ENCODE measurements at places on chromosomes 13 and 19.

DNA sequence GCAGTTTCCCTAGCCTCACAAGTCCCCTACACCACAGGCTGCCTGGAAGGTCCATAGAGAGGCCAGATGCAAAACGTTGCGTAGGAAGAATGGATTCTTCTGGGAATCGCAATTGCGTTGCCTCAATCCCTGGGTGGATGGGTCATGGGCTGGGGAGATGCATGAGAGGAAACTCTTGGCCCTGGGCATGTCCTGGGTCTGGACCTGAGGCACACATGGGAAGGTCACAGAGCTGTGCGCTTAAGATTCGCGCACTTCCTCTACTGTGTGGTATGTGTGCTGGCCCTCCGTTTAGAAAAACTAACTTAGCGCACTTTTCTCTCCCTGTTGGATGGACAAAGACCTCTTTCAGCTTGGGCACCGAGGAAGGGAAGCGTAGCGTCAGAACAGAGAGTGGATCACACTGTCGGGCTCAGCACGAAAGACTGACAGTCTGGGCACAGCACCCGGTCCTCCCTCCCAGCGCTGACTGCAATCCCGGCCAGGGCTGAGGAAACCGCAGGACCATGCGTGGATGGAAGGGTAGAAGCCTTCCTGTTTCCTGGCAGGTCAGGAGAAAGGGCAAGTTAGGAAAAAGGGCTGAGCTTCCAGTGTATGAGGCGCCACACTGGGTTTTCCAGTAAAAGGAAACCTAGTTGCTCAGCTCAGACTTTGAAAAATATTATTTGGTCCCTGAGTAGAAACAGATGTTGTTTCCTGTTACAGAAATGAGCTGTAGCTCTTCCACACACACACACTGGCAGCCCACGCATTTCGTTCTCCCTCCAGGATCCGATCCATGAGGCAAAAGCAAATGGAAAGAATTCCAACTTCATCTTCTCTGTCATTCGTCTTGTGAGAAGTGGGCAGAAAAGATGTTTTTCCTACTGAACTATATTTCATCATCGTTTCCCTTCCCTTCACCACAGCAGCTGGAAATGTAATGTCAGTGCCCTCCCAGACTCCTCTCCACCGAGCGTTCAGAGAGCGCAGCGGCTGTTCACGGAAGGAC lies 86.0 kb downstream of the ING1 start:
- no peak for DNase-seq

- DNase-seq = peak; percentile 38
These were observed 53.0 kb upstream of the ZNF254 start for GRCh38 chr19:24033963-24034342.

- DNase-seq = no peak
These were observed 3.2 kb upstream of the SPACA6 start for GRCh38 chr19:51689751-51690453.

DNA sequence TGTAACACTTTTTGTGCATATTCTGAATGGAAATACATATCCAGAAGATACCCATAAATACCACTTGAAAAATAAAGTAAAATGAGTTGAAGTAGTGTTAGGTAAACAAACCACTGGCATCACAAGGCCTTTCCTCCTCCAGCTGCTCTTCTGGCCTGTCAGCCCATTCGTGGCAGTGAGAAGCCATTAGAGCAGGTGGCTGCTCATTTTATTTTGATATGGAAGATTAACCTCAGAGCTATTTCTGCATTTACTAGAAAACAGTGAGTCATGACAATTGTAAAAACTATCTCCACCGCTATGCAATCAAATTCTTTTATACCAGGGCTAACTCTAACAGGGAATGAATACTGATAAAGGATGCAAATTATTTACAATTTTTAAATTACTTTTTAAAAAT lies 2898.1 kb downstream of the PCDH9 start:
- no peak for DNase-seq
